ENCODE measurements at places on chromosomes 11 and 22.
A peak's percentile ranks its signal among the peaks of the same experiment; 100 is the strongest.

GRCh38 chr11:102187416-102188151 lies 77.3 kb downstream of the YAP1 start:
- no peak for DNase-seq

GRCh38 chr22:19674929-19675253 lies 39.4 kb upstream of the SEPTIN5 start:
- no peak for DNase-seq

DNA sequence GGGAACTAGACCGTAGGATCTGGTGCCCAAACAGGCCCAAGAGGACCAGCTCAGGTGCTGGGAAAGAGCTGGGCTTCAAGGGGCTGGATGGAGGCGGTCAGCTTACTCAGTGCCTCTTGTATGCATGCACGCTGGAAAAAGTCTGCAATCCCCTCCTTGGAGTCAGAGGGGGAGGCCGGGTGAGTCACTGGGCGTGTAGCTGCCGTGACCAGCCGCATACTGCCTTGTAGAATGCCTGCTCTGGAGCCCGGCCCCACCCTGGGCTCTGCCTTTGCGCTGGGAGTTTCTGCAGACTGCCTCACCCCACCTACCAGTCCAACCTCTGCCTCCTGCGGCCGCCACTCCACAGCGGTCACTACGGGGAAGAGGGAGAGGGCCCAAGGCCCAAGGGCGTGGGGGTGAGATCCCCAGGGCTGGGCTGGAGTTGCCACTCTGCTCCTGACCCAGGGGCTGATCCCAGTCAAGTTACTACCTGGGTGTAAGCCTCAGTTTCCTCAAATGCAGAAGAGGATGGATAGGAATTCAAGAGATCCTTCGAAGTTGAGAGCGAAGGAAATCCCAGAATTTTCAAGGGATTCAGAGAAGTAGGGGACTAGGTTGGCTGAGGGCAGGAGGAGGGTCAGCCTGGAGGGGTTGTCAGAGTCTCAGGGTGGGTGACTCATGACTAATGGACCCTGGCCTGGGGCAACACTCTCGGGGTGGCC lies 4.2 kb downstream of the MRGPRF start:
- DNase-seq = peak; percentile 97

- no peak for DNase-seq
Observed at GRCh38 chr11:99565333-99565732, 544.6 kb downstream of the CNTN5 start.

DNA sequence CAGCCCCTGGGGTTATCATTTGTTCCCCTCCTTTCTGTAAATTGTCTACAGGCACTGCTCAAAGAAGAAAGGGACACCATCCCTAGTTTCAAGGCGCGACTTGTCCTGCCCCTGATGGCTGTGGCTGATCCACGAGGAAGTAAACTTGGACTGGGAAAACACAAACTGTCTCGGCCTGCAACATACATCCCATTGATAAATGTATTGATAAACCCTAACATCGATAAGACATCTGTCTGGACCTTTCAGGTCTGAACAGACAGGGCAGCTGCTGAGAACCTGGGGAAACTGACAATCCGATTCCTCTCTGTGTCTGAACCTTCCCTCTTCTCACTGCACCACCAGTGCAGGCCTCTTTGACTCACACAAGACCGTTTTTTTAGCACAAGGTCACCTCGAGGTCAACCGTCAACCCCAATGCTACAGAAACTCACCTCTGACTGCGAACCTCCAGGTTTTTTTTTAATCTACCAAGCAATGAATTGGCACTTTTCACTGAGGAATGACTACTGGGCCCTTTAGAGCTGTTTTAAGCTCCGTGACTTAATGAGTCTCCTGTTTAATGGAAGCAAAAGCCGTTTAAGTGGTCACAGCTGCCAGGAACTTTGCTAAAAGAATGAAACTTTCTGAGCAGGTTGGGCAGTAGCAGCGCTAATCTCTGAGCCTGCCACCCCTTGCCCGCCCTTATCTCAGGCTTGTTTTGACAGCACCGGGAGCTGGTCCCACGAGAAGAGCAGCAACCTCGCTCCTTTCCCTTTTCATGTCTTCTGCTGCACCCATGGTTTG lies 203.8 kb upstream of the TMEM45B start:
- DNase-seq = no peak

GRCh38 chr22:41288245-41288946 lies 2.4 kb upstream of the RANGAP1 start:
- DNase-seq = no peak

GRCh38 chr11:101113540-101113939 lies 16.1 kb downstream of the PGR start:
- no peak for DNase-seq

DNA sequence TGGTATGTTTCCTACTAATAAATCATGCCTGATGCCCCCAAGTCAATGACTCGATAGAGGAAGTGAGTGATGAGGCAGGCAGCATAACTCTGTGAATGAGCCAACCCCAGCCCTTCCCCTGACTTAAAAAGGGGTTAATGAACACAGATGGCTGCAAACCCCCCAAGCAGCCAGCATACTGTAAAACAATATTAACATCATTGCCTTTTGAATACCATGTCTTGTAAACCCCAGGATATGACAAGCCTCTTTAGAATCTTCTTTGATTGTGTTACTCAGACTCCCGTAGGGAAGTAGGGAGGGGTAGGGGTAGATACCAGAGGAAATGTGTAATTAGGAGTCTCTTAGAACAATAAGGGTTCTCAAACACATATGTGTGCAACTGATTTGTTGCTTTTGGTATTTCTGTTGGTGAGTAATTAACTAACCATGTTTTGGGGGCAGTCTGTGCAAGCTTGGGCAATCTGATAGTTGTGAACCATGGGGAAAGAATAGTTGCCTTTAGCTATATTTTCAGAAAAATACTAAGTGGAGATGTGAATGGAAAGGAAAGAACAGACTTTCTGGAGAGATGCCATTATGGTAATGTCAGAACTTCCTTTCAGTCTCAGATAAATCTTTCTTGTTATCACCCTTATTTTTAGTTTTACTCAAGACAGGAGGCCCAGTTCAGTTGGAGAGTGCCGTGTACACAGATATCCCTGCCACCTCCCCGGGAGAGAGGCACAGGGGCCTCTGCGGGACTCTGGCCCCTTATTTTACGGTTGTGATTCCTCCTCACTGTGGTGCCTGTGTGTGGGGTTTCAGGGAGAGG lies 701.8 kb downstream of the NTM start:
- DNase-seq = no peak

DNA sequence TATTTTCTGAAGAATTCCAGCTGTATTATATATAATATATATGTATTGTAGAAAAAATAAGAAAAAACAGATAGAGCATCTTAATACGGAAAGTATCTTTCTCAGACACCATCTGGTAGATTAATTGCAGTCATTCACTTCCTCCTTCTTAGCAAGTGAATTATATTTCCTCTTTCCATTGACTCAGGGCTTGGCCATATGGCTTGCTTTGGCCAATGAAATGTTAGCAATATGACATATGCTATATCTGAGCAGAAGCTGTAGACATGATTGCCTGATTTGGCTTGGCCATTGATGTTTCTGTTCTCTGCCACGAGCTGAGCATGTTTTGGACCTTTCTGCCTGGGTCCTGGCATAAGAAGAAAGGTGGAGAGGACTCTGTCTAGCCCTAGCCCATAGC lies 34.4 kb upstream of the ZBED5 start:
- DNase-seq = no peak

DNA sequence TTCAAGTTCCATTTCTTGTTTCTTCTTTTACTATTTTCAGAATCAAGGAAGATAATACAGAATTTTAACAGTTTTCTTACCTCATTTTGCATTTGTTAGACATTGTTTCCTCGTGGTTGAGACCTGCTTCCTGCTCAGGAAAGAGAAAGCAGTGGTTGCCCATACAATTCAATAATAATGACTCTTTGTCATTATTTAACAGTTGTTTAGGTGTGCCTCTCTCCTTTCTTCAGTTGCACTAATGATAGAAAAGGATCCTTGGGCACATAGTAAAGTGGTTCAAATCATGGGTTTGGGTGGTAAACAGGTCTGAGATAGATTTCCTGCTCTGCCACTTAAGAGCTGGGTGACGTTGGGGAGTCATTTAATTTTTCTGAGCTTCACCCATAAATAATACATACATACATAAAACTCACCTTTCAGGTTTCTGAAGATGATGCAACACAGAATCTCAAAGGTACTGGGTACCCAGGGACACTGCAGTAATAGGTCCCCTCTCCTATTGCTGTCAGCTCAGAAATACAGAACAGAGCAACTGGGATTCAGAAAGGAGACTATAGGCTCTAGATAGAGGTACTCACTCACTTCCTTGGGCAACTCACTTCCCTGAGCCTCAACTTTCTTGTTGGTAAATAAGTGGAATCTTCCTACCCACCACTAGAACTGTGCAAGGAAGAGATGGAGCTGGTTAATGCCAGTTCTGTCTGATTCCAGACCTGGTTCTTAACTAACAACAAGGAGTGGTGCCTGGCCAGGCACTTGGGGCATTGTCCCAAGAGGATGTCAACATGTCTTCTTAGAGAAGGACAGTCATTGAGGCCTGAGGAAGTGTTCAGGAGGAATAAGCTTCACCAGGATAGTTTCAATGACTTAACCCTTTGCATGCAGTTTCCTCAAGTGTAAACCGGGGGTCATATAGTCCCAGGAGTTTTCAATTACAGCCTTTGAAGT lies 34.9 kb downstream of the CD44 start:
- no peak for DNase-seq

GRCh38 chr11:34495724-34496377 lies 17.7 kb downstream of the ELF5 start:
- DNase-seq = no peak

DNA sequence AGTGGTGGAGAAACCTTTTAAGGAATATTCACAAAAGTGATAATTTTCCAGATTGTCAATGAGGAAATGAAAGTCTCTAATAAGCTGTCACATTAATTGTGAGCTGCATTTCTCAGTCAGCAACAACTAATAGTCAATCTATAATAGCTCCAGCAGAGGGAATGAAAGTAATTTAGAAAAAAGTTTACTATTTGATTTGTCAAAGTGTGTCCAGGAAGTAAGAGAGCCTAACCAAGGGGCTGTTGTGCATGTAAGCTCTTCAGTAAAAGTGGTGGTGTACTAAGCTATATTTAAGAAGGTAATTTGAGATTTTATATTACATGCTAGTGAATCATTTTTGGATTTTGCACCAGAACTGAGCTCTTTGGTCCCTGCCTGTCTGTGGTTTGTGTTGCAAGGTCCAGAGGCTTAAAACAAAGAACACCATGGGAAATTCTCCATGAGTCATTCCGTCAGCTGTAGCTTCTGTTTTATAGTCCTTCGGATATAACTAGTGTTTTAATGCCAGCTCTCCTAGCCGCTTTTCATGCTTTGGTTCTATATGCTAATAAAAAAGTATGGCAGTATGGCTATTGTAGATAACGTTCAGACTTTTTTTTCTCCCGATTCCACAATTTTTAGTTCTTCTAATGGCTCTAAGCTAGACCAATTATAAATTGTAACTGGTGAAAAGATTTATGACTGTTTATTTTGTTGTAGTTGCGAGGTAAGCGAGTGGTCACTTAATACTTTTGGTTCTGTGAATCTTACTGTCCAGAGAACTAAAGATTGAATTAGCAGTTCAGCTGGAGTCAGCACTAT lies 64.6 kb downstream of the ARHGEF12 start:
- no peak for DNase-seq

- no peak for DNase-seq
Observed at GRCh38 chr11:68455485-68455884, 5.1 kb upstream of the PPP6R3 start.

DNA sequence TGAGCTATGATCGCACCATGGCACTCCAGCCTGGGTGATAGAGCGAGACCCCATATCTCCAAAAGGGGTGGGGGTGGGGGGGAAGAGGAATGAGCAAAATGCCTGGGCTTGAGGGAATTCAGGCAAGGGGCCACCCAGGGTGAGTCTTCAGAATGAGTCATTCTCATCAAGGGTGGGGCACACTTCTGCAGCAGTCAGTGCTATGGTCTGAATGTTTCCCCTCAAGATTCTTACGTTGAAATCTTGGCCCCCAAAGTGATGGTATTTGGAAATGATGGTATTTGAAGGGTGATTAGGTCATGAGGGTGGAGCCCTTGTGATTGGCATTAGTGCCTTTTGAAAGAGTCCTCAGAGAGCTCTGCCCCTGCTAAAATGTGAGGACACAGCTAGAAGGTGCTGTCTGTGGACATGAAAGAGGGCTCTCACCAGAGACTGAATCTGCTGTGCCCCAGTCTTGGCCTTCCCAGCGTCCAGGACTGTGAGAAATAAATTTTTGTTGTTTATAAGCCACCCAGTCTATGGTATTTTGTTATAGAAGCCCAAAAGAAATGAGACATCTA lies 86.4 kb upstream of the THY1 start:
- no peak for DNase-seq

GRCh38 chr11:130330101-130330684 lies 15.5 kb upstream of the ZBTB44 start:
- no peak for DNase-seq

GRCh38 chr11:2193099-2193887 lies 21.7 kb upstream of the TH start:
- no peak for DNase-seq

GRCh38 chr11:71266114-71266833 lies 13.9 kb upstream of the SHANK2 start:
- DNase-seq = no peak

GRCh38 chr22:46290843-46291785 lies 5.6 kb upstream of the GTSE1 start:
- DNase-seq = no peak
